ENCODE measurements at places on chromosomes 12 and 14.

- no peak for DNase-seq
Observed at GRCh38 chr12:120358412-120359100, 10.4 kb downstream of the MSI1 start.

DNA sequence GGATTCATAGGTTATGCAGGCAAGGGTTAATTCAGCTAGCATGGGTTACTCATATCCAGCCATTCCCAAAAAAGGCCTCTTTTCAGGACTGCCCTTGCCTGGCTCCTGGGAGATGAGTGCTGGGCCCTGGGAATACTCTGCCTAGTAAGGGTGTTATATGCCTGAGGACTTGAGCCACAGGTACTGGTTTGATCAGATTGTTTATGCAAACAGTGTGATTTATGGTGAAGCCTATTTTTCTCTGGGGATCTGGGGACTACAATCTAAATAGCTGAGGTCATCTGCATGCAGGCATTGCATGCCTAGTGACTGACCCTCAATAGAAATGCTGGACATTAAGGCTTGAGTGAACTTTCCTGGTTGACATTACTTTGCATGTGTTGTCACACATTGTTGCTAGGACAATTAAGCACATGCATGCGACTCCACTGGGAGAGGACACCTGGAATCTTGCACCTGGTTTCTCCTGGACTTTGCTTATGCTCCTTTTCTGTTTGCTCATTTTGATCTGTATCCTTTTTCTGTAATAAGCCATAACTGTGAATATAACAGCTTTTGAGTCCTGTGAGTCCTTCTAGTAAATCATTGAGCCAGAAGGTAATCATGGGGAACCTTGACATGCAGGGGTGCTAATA is 73.0 kb downstream of the RAD51B start:
- no peak for DNase-seq

DNA sequence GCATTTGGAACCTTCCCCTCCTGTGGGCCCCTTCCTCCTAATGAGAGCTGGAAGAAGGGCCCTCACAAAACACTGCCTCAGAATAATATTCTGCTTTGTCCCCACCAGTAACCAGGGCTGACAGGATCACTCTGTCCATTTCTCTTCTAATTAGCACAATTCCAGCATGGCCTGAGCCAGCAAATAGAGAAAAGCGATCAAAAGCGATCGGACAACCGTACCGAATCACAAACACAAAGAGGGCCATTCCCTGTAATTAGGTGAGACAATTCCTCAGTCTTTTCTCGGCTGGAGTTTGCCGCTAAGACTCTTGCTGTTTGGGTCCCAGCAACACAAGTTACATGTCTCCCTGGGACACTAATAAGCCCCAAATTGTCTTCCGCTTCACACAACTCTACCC is 35.6 kb upstream of the VSX2 start:
- DNase-seq = no peak

GRCh38 chr12:54561164-54561563 is 11.8 kb downstream of the PDE1B start:
- no peak for DNase-seq

- no peak for DNase-seq
Observed at GRCh38 chr12:115012861-115013235, 328.9 kb upstream of the TBX3 start.

- DNase-seq = no peak
Observed at GRCh38 chr12:57340104-57340503, 89.1 kb upstream of the STAC3 start.

GRCh38 chr14:96216627-96217026 is 12.0 kb downstream of the BDKRB2 start:
- DNase-seq = no peak

DNA sequence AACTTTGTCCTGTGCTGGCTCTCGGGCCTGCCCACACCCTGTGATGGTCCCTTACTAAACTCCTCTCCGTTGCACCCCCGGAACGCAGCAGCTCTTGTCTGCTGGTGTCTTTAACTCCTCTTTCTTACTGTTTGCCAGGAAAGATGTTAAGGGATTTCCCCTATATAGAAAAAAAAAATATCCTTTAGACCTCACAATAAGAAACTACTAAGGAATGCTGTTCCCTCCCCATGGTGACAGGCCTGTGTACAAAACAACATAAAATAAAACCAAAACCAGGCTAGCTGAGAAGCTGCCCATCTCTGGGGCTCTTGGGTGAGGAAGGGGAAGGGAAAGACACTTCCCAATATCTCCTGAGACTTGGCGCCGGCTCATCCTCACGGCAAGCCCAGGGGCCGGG is 95.4 kb downstream of the CHGA start:
- no peak for DNase-seq

- DNase-seq = no peak
Observed at GRCh38 chr12:49014547-49014946, 4.0 kb downstream of the PRKAG1 start.

DNA sequence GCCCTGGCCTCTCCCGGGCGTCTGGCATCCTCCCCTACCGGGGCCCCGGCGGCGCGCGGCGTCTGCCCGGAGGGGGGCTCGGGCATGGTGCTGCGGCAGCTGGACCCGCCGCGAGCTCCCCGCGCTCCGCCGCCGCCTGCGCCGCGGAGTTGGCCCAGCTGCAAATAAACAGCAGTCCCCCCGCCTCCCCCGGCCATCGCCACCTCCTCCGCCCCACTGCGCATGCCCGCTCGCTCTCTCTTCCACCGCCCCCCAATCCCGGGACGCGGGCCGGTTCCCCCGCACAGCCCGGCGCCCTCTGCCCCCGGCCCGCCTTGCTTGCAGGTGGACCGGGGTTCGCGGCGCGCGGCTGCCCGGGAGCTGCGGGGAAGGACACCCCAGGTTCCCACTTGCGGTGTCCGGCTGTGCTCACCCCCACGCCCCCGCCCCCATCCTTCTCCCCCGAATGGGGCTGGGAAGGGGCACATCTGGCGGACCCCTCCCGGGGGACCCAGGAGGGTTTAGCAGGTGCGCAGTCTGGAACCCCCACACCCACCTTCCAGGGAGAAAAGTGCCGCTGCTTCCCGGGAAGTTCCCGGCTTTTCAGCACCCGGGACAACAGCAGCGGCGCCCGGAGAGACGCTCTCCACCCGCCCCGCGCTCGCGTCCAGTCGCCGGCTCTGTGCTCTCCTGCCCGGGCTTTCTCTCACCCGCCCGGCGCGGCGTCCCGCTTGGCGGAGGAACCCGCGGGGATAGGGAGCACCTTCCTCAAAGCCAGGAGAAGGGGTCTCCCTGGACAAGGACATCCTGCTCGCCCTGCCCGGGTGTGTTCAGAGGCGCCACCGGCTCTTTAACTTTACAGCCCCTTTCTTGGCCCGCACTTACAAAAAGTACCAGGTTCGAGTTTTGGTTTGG is at the start of gene TMTC1:
TSS of gene TMTC1 (minus strand) at position 170 of the 894 bp plus-strand sequence. CDS start 191 bp downstream, outside the sequence.
- peak; percentile 41 for DNase-seq

DNA sequence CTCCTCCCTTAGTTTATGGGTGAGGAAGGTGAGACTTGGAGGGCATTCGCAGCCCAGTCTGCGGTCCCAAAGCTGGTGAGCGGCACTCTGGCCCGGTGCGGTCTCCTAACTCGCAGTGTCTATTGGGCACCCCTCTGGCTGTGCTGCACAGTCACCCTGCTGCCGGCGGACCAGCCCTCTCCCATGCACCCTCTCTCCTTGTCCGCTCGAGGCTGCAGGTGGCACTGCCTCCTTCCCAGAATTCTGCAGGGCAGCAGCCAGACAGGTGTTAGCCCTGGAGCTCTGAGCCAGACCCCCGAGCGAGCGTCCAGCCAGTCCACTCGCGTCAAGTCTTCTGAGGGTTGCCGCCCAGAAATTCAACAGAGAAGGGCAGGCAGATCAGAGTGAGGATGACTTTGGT is 56.8 kb upstream of the DYNC1H1 start:
- no peak for DNase-seq
